ENCODE measurements at places on chromosomes 11 and 22.

DNA sequence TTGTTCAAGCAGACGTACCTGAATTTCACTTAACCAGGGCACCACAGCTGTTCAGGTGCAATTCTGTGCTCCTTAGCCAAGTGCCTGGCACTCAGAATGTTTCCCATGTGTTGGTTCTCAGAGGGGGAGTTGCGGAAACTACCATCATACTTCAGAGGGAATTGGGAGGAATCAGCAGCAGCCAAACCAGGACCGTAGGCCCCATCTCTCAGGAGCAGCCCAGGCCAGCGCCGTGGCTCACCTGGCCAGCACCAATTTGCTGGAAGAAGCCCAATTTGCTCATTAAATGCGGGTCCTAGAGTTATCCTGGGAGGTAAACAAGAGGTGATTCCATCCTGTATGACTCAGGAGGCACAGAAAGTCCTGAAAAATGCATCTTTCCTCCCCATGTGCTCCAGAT, 435.4 kb downstream of the BRD1 start:
- no peak for DNase-seq

GRCh38 chr11:43021466-43021865, 290.3 kb upstream of the API5 start:
- DNase-seq, result no peak

DNA sequence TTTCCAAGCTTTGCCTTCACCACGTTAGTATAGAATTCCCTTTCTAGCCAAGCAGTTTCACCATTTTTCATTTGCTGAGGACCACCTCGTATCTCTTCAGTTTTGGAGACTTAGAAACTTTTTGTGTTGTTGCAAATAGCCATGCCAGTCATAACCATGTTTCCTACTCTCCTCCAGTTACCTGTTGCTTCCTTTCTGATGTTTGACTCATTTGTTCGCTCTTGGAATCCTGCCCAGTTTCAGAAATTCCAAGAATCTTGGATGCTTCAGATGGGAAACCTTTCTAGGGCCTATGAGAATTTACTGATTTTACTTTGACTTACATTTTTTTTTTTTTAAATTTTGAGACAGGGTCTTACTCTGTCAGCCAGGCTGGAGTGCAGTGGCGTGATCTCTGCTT, 65.4 kb downstream of the PPP6R3 start:
- no peak for DNase-seq

DNA sequence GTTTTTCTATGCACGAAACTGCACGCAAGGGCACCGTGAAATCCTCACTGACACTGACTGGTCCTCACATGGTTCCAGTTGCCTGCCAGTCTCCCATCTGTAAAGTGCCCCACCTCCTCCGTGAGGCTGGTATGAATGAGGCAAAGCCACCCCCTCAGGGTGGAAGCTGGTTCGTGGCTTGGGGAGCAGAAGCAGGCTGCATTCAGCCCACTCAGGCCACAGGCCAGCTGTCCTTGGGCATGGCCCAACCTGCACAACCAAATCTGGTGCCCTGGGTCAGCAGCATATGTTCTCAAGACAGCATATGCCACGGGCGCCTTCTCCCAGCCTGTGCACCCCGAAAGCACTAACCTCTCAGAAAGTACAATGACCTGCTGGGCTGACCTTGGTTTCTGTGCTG, 29.3 kb downstream of the SERPINH1 start:
- DNase-seq, result no peak

- no peak for DNase-seq
These were observed 37.9 kb downstream of the MUC2 start for GRCh38 chr11:1112351-1113191.

DNA sequence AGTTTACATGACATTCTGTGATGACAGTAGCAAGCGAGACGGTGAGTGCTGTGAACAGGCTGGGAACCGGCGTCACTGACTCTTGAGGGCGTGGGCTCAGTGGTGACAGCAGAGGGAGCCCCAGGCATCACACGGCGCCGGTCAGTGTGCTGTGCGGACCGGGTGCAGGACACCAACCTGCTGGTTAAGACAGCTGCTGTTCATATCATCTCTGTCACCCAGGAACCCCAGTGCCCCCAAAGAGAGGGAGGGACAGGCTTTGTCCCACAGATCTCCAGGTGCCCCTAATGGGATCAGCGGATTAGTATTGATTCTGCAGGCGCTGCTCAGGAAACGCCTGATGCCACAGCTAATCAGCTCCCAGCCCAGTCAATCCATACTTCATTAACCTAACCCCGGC, 18.4 kb downstream of the B3GAT1 start:
- no peak for DNase-seq

DNA sequence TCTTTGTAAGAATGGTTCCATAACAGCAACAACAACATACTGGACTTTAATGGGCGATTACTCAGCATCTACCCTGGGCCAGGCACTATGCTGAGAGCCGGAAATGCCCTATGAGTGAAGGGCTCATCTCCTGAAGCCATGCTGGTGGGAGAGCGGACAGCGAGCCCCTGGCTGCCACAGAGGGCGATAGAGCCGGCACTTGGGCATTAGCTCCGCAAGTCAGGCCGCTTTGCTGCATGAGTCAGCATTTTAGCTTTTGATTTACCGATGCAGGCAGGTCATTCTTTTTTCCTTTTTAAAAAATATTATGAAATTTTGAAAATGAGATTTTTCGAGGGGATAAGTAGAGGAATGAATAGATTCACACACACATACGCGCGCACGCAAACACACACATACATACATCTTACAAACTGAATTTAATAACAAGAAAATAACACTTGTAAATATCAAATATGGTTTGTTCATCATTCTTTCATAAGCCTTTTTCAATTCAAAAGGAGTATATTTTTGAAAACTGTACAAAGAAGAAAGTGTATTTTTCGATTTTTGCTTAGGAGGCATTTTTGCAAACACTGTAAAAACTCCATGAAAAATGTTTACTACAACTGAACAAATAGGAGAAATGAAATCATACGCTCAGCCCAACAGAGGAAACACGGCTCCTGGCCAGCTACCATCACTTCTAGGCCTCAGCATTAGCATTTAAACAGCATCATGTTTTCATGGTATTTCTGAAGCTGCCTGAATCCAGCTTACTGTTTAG, 667.3 kb downstream of the OPCML start:
- DNase-seq, result no peak

- no peak for DNase-seq
These were observed 44.9 kb upstream of the TENM4 start for GRCh38 chr11:79485694-79486093.

GRCh38 chr11:104898685-104899013, 389 bp upstream of the CASP12 start:
- DNase-seq, result no peak

DNA sequence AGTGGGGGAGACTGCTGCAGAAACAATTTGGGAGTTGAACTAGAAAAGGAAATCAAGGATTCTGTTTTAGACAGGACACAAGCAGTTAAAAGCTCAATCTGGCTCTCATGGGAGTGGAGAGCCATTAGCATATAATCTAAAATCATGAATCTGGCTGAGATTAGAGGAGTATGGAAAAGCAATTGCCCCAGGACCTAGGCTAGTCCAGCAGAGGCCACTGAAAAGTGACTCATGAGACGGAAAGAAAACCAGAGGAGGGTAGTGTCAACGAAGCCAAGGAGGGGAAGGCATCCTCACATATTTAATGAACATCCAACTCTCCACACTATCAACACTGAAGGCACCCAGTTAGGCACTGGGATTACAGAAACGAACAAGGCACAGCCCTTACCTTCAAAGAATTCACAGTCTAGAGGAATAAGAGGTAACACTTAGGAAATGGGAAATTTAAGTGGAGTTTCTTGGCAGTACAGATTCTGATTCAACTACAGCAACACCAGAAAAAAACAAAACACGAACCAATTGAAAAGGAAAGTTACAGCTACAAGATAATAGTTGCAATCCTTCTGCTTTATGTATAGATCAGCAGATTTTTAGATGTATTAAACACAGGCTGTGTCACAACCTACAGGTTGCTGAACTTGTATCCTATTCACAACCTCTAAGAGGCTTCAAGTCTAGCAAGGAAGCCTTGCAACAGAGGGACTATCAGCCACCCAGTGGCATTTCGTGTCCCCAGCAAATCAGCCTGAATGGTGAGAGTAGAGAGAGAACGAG, 43.7 kb upstream of the CHST1 start:
- no peak for DNase-seq

- no peak for DNase-seq
These were observed 17.4 kb upstream of the PRAME start for GRCh38 chr22:22576244-22576988.

DNA sequence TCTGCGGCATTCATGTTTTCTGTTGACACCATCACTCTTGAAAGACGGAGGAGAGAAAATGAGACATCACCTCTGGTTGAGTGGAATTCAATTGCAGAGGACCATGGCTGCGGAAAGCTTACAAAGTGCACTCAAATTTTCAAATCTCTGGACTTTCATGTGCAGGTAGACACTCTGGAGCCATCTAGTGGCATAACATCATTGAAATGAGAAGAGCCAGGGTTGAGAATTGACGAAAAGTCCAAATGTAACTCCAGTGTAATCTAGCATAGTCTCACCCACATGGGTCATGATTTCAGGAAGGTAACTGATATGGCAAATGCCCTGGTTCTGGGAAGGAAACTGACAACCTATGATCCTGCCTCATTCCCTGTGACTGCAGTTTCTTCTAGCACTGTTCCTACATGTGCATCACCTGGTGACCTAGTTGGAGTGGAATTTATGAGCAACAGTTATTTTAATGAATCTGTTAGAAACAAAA, 687.8 kb downstream of the KCNA4 start:
- no peak for DNase-seq

DNA sequence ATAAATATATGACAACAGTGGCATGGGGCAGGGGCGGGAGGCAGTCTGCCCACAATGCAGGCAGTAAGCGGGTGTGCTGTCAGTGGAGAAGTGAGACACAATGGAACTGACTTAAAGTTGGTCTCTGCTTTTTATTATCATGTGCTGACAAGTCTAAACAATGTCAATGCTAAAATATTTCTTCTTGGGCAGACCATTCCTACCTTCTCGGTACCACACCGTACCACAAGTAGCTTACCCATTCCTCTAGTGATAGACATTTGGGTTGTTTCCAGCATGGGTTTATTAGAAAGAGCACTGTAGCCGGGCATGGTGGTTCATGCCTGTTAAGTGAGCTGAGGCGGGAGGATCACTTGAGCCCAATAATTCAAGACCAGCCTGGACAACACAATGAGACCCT, 2.6 kb upstream of the CHADL start:
- no peak for DNase-seq

DNA sequence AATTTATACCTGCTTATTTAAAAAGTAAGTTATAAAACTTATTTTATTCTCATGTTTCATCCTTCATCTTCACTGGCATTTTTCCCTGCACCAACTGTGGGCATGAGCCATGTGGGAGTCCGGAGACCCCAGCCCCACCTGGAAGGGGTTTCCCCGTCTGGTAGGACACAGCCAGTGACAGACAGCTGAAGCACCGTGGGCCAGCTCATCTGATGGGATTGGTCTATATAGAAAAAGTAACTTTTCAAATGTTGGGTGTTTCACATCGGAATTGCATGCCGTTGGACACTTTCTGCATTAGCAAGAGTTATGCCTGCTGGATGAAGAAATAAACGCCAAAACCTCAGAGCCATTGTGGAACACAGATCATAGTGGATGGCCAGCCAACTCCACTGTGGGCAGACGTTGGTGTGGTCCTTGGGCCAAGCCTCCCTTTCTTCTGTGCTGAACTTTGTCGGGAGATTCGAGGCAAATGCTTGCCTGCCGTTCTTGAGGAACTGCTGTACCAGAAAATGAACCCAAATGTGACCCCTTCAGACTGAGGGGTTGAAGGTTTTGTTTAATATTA, 1329.3 kb downstream of the TBC1D22A start:
- DNase-seq, result no peak

DNA sequence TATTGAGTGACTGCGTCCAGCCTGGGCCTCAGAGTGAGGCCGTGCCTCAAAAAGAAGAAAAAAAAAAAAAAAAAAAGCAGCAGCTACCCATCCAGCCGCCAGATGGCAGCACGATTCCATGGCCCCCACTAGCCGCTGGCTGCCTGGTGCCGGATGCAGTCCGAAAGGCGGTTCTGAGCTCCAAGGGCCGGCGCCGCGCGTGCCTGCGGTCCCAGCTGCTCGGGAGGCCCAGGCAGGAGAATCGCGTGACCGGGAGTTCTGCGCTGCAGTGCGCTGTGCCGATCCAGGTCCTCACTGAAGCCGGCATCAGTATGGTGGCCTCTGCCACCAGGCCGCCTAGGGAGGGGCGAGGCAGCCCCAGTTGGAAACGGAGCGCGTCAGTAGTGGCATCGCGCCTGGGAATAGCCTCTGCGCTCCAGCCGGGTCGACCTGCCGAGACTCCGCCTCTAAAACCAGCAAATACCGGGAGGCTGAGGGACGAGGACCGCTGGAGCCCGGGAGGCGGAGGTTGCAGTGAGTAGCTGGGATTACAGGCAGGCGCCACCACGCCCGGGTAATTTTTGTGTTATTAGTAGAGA, 19.3 kb downstream of the SCARF2 start:
- DNase-seq, result no peak

DNA sequence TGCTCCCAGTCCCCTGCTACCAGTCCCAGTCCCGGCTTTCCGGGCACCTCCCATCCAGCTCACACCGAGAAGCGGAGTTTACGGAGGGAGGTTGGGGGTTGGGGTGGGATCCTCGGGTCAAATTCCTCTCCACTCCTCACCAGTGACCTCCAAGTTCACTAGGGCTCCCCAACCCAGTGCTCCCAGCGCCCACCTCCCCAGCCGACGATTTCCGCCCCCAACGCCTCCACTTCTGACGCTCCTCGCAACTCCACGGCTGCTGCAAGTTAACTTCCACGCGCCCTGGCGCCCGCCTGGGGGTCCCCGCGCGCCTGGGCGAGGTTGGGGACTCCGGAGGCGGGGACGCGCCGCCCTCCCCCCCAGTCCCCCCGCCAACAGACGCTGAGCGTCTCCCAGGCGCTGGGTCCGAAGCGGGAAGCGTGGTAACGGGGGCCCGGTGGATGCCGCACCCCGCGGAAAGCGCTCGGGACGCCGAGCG, 526 bp downstream of the TPST2 start:
- DNase-seq, result no peak

GRCh38 chr11:2368178-2368850, 8.8 kb upstream of the CD81 start:
- DNase-seq, result no peak

- DNase-seq, result no peak
These were observed 29.5 kb downstream of the RCOR2 start for GRCh38 chr11:63887386-63887999.

DNA sequence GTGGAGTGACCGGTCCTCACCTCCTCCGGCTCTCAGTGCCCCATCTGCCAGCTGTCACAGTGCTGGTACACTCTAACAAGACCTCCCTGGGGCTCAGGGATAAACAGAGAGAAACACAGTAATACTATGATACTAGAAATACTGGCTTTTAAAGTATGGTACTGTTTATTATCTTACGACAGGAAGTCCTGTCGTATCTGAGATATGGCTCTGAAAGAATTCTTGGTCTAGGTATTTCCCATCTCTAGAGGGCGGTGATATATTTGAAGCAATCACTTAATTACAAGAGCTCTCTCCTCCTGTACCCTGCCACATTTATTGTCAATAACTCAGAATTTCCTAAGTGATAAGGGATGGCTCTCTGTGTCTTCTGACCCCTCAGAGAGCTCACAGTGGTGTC, 119.1 kb downstream of the RRM1 start:
- DNase-seq, result no peak

All from cortex of kidney (tissue), 1 donor.